ENCODE measurements at places on chromosomes 16 and 17.

GRCh38 chr16:67241008-67241900 lies 6.0 kb downstream of the FHOD1 start:
- no peak for DNase-seq

DNA sequence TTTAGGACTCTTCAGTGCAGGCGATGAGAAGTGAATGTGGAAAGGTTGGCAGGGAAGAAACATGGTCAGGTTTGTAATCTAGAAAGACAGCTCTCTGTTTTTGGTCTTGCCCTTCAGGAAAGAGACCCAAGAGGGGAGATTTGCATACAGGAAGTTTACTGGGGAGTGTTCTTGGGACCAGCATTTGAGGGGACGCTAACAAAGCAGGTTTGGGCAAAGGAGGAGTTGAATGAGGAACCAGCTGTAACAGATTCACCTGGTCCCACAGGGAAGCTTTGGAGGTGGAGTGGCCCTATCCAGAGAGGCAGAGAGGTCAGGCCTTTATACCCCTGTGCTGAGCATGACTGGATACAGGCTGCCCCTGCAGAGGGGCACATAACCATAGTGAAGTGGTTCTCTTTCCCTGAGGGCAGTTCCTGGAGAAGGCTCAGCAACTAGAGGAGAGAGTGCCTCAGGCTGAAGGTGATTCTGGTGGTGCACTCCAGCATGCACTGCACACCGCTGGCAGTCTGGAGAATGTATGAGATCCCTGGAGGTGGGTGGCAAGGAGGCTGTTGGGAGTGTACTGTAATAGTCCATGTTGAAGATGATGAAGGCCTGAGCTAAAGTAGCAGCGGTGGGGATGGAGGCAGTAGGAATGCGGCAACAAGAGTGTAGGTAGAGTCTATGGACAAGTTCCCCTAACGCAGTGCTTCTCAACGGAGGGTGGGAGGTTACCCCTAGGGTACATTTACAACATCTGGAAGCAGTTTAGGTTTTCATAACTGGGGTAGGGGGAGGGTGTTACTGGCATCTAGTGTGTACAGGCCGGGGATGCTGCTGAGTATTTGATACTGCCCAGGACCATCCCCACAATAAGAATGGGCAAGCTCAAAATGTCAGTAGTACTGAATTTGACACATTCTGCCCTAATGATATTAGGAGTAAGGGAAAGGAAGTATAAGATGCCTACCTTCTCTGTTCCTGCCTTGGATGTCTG lies 37.2 kb downstream of the MAP2K6 start:
- DNase-seq: no peak

DNA sequence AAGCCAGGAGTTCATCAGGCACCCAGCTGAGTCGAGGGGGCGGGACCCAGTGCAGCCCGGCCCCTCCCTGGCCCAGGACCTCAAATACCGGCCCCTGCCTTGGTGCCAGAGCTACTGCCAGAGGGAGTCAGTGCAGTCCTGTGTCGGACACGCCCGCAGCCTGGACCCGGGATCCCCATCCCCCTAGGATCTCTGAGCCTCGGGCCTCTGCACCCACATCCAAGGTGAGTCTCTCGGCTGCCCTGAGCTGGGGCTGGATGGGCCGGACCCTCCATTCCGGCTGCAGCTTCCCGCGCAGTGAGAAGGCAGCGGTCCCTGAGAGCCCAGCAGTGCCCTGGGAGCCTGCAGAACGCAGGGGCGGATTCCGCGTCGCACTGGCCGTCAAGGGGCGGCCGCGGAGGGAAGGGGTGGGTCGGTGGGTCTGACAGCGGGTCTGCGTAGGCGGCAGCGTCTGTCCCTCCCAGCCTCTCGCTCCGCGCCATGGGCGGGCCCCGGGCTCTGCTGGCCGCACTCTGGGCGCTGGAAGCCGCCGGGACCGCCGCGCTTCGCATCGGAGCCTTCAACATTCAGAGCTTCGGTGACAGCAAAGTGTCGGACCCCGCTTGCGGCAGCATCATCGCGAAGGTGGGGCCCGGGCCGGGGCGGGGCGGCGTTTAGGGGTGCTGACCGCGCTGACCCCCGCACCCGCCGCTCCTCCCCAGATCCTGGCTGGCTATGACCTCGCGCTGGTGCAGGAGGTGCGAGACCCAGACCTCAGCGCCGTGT lies at the start of gene DNASE1L2:
DNASE1L2 (plus strand) TSS at position 108 of the 765 bp plus-strand sequence; CDS start at position 481, 373 bp downstream.
- DNase-seq: no peak

- DNase-seq: no peak
These were observed 122.5 kb upstream of the GNAO1 start for GRCh38 chr16:56068816-56069215.

GRCh38 chr16:69314534-69314933 lies 3.4 kb downstream of the VPS4A start:
- no peak for DNase-seq

GRCh38 chr16:89000207-89000959 lies 23.4 kb upstream of the CBFA2T3 start:
- DNase-seq: no peak

- DNase-seq: no peak
These were observed 58.8 kb downstream of the USP10 start for GRCh38 chr16:84758627-84759026.

GRCh38 chr17:72566671-72567484 lies 446.1 kb downstream of the SOX9 start:
- DNase-seq: no peak

DNA sequence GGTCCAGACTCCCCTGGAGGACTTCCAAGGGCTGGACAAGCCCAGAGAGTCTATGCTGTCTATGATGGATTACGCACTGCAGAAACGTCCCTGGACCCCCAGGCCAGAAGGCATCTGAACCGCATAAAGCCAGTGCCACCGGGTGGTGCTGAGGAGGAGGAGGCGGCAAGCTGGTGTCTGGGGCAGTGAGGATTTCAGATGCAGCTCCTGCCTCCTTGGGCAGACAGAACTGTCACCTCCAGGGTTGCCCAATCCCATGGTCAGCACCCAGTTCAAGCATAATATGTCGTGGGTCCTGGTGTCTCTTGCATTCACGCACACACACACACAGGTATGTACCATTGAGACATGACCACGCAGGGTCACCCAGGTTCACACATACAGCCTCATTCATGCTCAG lies 25.6 kb downstream of the RAP1GAP2 start:
- no peak for DNase-seq

DNA sequence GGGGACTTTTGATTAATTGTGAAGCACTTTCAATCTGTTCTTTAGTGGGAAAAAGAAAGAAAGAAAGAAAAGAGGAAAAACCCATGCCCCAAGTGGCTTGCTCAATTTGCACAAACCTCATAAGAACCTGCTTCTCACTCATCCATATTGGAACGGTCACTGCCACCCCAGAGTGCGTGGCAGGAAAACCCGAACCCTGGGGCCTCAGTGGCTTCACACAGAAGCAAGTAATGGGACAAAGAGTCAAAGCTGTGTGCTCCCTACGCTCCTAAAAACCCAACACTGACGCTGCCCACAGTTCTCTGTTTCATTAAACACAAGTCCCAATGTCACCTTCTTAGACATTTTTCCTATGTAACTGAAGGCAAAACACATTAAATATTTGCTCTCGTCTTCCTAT lies 1.2 kb downstream of the SLC6A4 start:
- no peak for DNase-seq

DNA sequence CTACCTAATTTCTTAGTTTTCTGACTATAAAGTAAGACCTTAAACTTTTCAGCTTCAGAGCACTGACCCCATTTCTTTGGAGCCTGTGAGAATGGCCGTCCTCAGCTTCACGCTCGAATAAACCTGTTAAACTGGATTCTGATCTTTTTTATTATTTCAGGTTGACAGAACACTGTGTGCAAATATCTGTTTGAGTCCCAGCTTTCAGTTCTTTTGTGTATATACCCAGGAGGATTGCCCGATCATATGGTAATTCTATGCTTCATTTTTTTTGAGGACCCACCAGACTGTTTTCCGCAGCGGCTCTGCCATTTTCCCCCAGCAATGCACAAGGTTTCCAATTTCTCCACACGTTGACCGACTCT lies 19.8 kb upstream of the KCNH6 start:
- no peak for DNase-seq

GRCh38 chr16:17276010-17276530 lies 194.7 kb downstream of the XYLT1 start:
- no peak for DNase-seq

- peak; percentile 55 for DNase-seq
These were observed 787 bp downstream of the NT5C start for GRCh38 chr17:75130632-75131277.

GRCh38 chr17:72696721-72697120 lies 395.8 kb downstream of the SLC39A11 start:
- no peak for DNase-seq

DNA sequence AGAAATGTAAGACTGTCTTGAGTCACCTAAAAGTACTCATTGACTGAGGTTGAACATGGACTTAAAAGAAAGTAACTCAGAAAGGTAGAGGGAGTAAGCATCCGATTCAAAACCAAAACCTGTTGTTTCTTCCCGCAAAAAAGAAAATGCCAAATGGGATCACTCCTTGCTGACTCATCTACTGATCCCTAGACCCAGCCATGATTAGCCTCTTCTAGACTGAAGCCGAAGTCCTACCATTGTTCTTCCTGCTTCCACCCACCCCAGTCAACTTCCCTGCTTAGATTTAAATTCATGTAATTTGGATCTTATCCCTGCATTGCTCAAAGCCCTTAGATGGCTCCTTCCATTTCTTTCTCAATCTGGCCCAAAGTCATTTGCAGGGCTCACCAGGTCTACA lies 760.5 kb upstream of the SOX9 start:
- no peak for DNase-seq

DNA sequence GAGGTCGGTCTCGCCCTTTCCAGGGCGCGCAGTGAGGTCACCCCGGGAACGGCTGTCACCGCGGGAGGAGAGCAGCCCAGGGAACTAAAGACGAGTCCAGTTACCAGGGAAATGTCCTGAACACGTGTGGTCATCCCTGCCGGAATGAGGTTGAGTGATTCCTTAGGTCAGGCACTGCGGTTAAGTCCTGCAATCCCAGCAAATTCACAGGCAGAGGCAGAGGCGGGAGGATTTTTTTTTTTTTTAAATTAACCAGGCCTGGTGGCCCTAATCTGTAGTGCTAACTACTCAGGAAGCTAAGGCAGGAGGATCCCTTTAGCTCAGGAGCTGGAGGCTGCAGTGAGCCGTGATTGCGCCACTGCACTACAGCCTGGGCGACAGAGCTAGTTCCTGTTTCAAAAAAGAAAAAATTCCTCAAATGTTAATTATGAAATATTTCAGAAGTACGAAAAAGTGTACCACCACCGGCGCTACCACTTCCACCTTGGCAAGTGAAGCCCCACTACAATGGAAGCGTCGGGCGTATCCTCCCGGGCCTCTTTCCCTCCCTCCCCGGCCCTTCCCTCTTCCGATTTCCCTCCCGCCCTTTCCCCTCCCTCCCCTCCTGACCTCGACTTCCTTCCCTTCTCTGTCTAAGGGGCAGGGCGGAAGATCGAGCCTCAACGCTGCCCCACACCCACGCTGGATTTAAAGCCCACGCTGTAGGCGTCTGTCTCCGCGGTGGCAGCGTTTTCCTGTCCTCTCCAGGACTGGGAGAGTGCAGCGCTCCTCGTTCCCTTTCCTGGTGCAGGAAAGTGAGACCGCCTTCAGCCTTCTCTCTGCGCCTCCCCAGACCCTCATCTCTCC lies 27.3 kb downstream of the SLFN11 start:
- no peak for DNase-seq

GRCh38 chr17:65139101-65139764 lies 2.1 kb downstream of the RGS9 start:
- DNase-seq: no peak

DNA sequence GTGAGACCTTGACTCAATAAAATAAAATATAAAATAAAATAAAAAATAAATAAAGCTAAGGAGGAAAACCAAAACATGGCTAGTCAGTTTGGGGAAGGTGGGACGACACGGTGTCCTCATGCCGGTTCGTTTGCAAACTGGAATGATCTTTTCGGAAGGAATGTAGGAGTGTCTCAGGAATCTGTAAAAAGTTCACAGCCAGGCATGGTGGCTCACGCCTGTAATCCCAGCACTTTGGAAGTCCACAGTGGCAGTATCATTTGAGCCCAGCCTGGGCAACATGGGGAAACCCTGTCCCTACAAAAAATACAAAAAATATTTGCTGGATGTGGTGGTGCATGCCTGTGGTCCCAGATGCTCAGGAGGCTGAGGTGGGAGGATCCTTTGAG lies 14.7 kb upstream of the RPTOR start:
- no peak for DNase-seq

DNA sequence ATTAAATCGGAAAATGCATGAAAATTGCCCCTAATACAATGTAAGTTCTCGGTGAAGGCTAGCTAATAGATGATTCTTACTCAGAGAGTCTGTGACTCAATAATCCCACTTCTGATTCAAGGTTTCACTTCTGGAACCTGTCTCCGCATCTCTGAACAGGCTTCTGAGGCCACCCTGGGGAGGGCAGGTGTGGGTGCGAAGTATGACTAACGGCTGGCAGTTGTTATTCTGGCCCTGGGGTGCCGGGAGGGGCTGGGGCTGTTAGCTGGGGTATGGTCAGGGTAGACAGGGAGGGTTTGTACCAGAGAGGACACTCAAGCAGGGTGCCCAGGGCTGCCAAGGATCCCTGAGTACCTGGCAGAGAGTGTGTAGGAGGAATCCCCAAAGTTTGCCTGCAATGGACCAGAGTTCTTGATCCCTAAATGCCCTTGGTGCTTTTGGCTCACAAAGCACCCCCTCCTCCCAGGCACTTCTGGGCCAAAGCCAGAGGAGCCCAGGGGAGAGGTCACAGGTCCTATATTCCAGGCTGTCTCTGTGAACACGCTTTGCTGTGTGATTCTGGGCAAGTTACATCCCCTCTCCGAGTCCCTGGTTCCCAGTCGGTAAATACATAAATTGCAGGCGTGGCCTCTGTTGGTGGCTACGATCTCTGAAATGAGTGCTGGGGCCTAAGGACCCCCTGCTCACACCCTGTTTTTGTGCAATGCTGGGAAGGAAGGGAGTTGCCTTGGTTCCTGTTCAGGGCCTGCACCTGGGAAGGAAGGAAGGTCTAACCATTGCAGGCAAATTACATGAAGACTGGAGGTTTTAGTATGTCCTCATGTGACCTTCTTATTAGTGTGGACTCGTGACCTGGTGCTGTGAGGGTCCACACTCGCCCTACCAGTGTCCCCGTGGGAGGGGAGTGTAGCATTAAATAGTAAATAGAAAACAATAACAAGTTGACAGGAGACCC lies 49.9 kb upstream of the CPNE2 start:
- peak; percentile 77 for DNase-seq

GRCh38 chr16:82082543-82083244 lies 47.6 kb downstream of the HSD17B2 start:
- DNase-seq: no peak

DNA sequence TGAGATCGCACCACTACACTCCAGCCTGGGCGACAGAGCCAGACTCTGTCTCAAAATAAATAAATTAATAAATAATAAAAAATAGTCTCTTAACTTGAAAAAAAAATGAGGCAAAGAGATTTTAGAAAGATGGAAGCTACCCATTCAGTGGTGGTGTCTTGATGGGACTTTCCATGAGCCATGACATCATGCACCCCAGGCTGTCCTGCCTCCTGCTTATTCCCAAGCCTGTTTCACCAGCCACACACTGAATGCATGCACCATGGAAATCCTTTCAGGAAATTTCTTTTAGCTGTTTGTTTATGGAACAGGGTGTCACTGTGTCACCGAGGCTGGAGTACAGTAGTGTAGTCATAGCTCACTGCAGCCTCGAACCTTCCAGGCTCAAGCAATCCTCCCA lies 8.9 kb upstream of the DLX3 start:
- DNase-seq: no peak

- no peak for DNase-seq
These were observed 1060.2 kb upstream of the EEF2KMT start for GRCh38 chr16:6157806-6158205.
